ENCODE measurements at places on chromosomes 6 and 20.

GRCh38 chr6:33160728-33161344 lies 31.4 kb downstream of the COL11A2 start:
- no peak for DNase-seq

DNA sequence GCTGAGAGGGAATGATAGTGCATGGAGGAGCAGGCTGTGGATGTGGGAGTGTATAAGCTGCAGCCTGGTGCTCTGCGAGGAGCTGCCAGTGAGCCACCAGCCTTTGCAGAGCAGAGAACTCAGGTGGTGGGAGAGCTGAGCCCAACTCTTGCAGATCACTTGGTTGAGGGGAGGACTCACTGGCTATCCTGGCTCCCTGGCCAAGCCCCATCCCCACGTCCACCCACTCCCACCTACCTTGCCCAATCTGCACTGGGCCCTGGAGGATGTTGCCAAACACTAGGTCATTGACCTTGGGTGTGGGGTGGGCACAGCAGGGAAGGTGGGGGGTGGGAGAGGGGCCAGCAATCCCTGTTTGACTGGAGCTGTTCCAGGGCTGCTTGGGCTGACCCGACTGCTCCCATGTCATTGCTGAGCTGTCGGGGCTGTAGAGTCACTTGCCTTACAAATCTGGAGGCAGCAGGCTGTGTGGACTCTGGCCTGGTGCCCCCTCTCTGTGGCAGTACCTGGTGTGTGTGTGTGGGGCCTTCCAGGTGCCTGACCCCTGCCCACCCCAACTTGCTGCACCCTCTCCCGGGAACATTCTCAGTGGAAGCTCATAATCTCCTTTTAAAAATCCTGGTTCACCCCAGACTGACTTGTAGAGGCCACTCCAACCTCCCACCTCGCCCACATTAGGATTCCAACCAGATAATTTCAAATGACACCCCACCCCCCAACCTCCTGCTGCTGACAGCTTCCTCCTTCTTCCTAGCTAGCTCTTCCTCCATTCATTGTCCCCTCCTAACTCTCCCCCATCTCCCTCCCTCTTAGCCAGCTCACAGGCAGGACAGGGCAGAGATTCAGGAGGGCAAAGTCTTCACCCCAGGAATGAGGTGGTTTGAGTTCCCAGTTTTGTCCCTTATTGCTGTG lies 162.3 kb downstream of the MRPL14 start:
- DNase-seq = no peak

- no peak for DNase-seq
Observed at GRCh38 chr20:13105039-13105438, 96.3 kb downstream of the SPTLC3 start.

DNA sequence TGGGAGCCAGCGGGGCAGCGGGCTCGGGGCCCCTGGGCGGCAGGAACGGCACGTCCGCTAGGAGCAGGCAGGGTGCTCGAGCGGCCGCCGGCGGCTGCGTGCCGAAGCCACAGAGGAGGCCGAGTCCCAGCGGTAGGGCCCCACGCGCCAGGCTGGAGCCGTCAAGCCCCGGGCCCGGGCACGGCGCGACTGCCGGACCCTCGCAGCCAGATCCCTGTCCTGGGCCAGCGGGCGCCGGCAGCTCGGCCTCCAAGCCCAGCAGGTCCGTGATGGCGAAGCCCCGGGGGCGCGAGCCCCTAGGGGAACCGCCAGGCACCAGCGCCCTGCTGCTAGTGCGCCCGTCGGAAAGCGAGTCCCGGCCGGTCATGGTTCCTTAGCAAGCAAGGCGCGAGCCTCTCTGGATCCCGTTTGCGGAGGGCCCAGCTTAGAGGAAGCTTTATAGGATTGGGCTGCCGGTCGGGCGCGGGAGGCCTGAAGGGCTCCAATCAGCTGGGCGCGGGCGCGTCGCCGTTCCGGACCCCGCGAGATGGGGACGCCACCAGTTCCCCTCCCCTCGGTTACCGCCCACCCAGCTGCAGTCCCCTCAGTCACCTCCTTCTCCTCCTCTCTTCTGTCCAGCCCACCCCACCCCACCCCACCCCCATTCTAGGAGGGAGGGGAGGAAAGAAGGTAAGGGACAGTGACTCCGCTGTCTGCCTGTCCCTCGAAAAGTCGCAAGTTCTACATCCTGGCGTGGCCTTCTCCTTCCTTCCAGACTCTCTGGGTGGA lies at the start of gene VSX1:
Gene VSX1, minus strand, starts transcription at position 412 of the 768 bp plus-strand sequence. Its CDS starts 45 bp downstream, at position 367.
- no peak for DNase-seq

DNA sequence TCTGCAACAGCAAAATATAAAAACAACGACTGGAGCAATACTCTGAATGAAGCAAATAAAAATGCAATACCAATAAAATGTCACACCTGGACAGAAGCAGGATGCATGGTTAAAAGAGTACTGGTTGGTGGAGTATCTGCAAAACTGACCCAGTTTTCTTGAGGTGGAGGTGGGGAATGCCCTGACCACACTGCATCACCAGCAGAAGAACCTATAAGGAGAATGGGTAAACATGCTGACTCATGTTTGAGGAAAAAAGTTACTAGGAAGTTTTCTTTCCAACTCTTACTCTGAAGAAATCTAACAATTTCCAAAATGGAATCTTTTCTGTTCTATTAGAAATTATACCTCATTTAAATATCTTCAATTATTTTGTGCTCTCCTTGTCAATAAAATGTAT lies 43.6 kb downstream of the REPS1 start:
- no peak for DNase-seq

- DNase-seq = no peak
Observed at GRCh38 chr6:141033101-141033500, 1099.6 kb upstream of the GJE1 start.

DNA sequence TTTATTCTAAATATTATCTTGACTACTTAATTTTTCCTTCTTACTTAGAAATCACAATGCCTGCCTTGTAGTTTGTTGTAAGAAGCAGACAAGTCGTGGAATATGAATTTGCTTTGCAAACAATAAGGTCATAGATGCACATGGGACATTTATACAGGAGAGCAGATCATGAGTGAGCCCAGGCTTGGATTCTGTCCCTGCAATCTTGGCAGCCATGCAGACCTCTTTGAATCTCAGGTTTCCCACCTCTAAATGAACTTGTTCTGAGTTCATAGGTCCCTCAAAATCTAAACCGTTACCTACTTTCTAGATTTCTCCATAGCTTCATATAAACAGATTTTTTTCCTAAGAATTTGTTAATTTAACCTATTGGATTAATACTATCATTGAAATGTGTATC lies 19.5 kb downstream of the KIAA0408 start:
- no peak for DNase-seq

GRCh38 chr6:166697113-166697512 lies 70.1 kb upstream of the RPS6KA2 start:
- DNase-seq = no peak

DNA sequence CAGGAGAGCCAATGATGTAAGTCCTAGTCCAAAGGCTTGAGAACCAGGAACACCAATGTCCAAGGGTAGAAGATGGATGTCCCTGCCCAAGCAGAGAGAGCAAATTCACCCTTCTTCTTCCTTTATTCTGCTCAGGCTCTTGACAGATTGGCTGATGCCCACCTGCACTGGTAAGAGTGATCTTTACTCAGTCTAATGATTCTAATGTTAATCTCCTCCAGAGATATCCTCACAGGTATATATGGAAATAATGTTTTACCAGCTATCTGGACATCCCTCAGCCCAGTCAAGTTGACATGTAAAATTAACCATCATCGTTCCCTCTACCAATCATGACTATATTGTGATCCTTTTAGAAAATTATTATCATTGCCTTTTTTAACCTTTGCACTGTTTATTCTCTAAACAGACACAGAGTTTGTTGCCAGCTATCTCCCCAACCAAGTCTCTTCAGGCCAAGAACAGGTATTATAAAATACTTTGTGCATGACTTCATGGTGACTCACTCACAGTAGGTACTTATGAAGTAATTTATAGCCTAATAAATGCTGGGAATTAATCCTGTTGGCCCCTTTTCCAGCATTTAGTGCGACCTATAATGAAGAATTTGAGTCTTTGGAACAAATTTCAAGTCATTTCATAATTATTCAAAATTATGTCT lies 26.2 kb upstream of the TSHZ2 start:
- no peak for DNase-seq

DNA sequence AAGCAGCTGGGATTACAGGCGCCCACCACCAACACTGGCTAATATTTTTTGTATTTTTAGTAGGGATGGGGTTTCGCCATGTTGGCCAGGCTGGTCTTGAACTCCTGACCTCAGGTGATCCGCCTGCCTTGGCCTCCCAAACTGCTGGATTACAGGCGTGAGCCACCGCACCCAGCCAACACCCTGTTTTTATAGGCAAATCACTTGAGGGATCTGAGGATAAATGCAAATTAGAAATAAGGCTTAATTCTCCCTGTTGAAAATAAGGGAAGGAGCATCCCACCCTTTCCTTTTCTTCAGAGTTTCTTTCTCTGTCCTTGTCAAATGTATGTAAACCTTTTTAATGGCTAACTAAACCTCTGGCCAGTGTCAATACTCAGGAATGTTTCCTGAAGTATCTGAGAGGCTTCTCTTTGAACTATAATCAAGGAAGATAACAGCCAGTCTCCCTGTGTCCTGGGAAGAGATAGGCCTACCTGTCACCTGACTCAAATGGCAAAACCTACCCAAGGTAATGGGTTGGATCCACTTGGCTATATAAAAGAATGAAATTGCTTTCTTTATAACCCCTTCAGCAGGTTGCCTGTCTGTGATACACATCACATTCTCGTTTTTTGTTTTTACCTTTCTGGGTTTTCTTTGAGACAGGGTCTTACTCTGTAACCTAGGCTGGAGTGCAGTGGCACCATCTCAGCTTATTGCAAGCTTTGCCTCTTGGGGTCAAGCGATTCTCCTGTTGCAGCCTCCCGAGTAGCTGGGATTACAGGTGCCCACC lies 64.5 kb upstream of the TNFAIP3 start:
- DNase-seq = no peak

GRCh38 chr6:4253604-4254231 lies 118.3 kb upstream of the ECI2 start:
- DNase-seq = no peak

- no peak for DNase-seq
Observed at GRCh38 chr20:59780494-59781185, 152.8 kb downstream of the SYCP2 start.

DNA sequence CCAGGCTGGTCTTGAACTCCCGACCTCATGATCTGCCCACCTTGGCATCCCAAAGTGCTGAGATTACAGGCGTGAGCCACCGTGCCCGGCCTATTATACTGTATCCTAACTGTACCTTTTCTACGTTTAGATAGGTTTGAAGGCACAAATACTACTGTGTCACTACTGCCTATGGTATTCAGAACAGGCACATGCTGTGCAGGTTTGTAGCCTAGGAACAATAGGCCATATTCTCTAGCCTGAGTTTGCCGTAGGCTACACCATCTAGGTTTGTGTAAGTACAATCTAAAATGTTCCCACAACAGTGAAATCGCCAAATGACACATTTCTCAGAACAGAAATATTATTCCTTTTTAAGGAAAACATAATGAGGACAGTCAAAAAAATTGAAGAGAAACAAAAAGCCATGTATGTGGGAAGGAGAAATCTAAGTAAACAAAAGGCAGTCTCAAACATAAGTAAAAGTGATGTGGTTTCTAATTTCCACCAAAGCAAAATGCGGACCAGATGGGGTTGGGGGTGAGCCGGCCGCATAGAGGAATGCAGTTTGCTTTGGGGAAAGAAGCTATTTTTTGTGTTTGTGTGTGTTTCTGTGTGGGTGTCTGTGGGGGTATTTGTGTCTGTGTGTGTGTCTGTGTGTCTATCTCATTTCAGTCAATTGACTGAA lies 192.6 kb upstream of the SALL4 start:
- no peak for DNase-seq

GRCh38 chr20:1657556-1658334 lies at the start of gene SIRPG:
TSS of gene SIRPG (minus strand) at chr20:1657779. CDS start at chr20:1657714, 65 bp downstream.
- no peak for DNase-seq

GRCh38 chr6:39268171-39268570 lies 38.9 kb upstream of the KCNK5 start:
- no peak for DNase-seq

DNA sequence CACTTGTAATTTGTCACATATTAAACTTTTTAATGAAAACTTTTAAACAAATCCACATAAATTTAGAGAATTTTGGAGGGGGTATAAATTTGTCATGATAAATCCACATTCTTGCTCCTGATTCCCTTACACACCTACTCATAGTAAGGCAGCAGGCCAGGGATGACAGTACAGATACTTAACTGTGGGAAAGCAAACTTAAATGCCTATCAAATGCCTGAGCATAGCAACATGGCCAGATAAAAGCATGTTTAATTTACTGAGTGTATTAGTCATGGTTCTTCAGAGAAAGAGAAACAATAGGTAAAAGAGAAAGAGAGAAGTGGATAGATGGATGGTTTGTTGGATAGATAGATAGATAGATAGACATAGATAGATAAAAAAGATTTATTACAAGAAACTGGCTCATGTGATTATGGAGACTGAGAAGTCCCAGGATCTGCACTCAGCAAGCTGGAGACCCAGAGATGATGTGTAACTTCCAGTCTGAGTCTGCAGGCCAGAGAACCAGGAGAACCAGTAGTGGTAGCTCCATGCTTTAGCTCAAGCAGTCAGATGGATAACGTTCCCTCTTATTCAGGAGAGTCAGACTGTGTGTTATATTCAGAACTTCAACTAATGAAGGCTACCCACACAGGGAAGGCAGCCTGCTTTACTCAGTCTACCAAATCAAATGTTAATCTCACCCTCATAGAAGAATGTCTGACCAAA lies 15.9 kb upstream of the ADGRF1 start:
- DNase-seq = no peak

GRCh38 chr6:42436825-42437224 lies 14.9 kb downstream of the TRERF1 start:
- no peak for DNase-seq

- no peak for DNase-seq
Observed at GRCh38 chr6:3813150-3813780, 35.9 kb upstream of the FAM50B start.

GRCh38 chr20:37980876-37981275 lies 52.4 kb downstream of the TTI1 start:
- no peak for DNase-seq

DNA sequence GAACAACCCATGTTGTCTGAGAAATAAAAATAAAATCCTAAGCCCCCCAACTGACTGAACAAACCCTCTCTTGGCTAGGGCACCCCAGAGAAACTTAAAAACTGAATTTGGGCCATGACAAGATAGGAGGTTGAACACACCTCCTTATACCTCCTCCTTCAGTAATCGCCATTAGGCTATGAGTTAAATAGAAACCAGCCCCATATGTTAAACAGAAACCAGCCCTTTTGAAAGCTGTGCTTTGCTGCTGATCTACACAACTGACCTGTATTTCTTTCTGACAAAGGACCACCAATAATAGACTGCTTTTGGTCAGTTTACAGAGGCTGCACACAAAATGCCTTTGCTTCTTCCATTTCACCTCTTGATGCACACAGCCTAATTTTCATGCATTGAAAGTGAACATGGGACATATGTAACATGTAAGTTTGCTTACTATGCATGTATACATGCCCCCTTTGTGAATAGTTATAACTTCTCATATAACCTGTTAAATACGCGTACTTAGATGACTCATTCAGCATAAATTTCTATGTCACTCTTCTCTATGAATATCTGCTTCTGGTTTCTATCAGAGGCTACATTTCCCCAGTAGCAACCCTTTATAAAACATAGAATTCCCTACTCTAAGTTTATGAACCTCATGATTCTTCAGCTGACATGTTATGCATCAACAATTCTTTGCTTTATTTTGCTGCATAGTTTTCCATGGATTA lies 462.9 kb downstream of the COL12A1 start:
- DNase-seq = no peak

All from stimulated activated CD4-positive, alpha-beta T cell treated with anti-CD3 and anti-CD28 coated beads, Interleukin-12 subunit alpha, Interleukin-12 subunit beta, amount 100 ng/mL, for 4 hours (primary cell).